ENCODE measurements at places on chromosomes 16 and 17.

- DNase-seq = no peak
Measured at GRCh38 chr17:28042721-28043291, 329 bp downstream of the NLK start.

- no peak for DNase-seq
Measured at GRCh38 chr17:69605571-69605970, 191.1 kb downstream of the MAP2K6 start.

GRCh38 chr17:78263063-78263735, 31.8 kb downstream of the TMEM235 start:
- no peak for DNase-seq

DNA sequence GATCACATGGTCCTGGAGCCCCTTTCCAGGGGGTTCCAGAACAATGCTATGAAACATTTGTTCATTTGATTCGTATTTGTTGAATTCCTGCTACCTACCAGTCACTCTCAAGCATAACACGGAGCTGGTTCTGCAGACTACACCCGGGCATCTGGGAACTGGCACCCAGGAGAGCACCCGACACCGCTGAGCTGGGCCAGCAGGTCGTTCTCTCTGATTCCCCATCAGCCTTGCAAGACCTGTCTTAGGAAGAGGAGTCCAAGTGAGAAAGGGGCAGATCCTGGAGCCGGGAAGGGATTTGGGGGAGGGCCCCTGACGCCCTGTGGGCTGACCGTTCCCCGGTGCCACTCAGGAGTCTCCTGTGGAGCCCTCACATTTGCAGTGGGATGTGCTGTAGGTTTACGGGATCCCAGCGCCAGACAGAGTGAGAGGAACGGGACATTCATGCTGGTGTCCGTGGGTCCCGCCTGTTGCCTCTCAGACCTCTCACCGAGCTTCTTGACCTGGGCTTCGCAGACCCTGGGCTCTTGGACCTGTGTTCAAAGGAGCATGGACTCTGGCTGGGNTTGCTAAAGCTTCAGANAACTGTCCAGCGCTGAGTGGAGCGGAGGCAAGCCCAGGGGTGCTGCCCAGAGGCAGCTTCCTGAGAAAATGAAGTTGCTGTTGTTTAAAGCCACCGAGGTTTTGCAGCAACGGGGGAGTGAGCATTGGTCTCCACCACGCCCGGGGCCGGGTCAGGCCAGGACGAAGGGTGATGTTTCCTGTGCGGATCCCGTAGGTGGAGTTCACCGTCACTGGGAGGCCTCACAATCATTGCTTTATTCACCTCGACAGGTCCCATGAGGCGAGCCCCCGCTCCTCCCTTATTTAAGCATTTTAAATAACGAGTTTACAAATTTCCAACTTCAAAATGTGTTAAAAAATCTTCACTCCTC, 49.2 kb downstream of the METRNL start:
- DNase-seq = no peak

DNA sequence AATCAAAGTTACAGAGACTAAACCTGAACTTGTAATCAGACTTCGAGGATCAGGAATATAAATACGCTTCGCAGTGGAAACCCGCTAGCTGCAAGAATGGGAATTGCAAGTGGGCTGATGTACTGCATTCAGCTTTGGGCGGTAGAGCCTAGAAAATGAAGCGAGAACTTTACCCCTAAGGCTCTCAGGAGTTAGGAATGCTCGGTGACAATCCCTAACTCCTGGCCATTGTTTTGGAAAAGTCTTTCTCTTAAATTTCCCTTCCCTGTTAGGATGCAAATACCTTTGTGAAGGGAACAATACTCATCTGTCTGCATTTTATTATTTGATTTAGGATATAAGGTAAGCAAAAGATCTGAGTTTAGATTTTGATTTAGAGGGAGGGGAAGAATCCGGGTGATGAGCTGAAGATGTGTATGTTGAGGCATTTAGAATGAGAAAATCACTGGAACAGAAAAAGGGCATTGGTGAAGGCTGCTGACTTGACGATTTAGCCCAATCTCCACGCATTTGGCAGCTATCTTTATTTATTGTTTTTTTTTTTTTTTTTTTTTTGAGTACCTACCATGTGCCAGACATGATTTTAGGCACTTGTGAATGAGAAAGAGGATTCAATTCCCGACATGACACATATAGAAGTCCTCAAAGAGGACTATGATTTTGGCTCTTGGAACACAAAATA, 2.2 kb upstream of the TOX3 start:
- no peak for DNase-seq

DNA sequence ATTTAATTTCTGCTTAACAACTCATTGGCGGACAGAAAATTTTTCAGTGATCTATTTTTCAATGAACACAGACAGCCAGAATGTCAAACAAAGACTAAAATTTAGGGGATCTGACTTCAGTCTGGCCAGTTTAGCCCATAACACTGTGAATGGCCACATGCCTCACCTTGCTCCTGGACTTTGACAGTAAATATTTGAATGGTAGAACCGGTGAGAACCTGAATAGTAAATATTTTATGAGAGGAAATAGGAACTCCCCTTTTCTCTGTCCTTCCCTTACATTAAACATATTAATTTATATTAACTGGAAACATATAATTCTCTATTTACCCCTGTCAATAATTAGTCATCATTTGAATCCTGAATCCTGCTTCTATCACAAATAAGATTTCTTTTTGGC, 942.1 kb downstream of the KCNJ2 start:
- no peak for DNase-seq
